ENCODE measurements at places on chromosomes 5 and 9.

DNA sequence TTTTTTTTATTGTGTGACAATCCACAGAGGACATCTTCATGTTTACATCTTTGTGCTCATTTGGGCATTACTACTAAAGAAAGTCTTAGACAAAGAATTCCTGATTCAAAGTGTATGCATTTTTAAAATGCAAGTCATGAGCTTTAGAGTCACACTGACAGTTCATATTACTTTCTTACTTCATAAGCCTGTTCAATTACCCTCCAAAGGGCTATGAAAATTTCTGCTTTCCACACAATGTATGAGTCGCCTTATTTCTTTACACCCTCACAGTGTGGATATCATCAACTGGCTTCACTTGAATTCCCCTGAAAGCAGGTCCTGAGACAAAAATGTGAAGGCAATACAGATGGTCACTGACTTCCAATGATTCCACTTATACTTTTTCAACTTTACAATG is 280.4 kb upstream of the PTGER4 start:
- no peak for DNase-seq

GRCh38 chr5:149481485-149481884 is 69.8 kb downstream of the CSNK1A1 start:
- no peak for DNase-seq

DNA sequence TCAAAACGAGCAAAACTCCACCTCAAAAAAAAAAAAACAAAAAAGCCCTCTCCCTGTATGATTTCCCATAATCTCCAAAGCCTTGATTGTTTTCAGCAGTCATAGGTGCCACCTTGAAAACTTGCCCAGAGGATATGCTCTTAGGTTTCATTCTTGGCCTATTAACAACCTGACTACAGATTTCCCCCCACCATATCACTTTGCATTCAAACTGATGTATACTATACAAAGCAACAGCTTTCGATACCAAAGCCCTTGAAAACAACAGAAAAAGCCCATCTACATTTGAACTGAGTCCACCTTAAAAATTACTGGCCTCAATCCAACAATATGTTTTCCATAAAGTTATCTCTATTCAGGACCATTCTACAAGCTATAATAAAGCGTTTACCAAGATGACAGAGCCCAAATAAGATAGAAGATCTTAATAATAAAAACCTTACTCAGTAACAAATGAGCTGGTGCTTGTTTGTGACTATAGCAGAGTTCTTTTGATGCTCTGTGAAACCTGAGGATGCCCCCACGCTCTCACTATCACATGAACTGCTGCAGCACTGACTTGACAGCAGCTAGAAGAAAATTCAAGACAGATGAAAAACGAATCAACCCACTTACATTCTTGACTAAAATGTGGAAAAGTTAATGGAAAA is 44.4 kb downstream of the FNBP1 start:
- DNase-seq, result no peak

- no peak for DNase-seq
These were observed 93.7 kb downstream of the JAKMIP2 start for GRCh38 chr5:147688656-147689356.

DNA sequence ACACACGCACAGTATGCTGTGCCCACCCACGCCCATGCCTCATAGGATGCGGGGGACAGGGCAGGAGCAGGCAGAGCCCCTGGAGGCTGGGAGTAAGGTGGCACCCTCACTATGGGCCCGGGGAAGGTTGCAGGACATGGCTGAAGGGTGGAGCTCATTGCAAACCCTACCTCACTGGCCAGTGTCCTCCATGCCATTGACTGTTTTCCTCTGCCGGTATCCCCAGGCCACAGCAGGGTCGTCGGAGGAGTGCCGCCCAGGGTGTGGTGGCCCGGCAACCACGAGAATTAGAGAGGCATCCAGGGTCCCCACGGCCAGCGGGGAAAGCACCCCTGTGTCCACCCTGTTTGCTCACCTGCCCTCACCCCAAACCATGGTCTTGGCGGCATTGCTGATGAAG is 59.7 kb upstream of the FCN2 start:
- no peak for DNase-seq

GRCh38 chr9:118108971-118109370 is 404.8 kb downstream of the TLR4 start:
- DNase-seq, result no peak

- no peak for DNase-seq
These were observed 15.7 kb upstream of the FNIP1 start for GRCh38 chr5:131812371-131813160.

GRCh38 chr5:39373791-39374190 is 9.5 kb upstream of the C9 start:
- no peak for DNase-seq

DNA sequence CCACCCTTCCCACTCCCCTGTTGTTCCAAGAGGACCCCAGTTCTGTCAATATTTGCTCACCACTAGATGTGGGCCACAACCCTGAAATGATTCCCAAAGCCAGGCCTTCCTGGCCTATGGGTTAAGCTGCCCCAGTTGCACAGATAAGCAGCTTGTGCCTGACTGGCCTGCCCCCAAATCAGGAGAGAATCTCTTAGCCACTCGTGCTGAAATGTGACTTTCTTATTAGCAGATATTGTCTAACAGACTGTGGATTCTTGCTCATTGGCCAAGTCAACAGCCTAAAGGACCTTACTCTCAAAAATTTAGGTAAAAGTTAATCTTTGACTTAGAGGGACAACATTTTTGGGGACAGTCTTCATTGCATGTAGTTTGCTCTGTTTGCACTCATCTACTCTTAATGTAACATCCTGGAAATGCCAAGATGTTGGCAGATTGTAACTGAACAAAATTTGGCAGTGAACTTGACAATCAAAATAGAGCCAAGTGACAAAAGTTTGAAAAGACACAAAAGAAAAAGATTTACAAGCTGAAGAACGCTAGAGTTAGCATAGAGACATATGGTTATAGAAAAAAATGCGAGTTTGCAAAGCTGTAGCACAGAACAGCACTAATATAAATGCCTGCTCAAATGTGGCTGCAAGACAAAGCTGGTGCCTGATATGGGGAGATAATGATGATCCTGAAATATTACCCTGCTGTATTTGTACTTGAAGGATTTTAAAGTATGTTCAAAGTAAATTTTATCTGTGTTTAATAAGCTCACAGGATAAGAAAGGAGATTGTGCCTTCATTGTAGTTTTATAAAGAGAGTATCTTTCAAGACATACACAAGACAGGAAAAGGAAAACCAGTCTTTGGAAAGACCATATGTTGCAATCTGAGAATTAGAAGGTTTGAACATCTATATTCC is 29.0 kb upstream of the FSD1L start:
- no peak for DNase-seq

DNA sequence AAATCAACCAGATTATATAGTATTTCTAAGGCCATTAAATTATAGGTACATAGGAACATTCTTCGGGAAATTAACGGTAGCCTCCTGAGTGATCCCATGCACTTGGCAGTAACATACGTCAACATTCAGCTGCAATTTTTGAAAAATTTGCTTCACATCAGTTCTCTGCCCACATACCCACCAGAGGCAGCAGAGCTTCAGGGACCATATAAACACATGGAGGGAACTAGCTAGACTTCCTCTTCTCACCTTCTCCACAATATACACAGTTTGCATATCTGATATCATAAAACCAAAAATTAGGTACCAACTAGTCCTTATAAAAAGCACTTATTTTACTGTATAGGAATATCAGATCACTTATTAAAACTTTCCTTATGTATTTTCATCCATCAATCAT is 4.8 kb downstream of the PSIP1 start:
- DNase-seq, result no peak

DNA sequence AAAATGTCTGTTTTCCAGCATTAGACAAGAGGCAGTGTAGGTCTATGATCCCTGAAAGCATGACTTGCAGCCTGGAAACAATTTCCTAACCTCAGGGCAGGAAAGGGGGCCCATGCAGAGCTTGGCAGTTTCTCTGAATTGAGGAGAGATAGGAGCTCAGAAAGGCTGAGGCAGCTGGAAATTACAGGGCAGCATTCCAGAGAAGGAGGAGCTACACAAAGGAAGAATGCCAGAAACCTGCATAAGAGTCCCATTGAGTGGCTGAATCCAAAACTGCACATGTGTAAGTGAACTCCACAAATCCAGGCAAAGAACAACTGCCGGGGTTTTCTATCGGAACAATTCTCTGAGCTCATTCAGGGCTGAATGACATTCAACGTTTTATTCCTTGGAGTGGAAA is 346.8 kb downstream of the PIK3R1 start:
- no peak for DNase-seq

DNA sequence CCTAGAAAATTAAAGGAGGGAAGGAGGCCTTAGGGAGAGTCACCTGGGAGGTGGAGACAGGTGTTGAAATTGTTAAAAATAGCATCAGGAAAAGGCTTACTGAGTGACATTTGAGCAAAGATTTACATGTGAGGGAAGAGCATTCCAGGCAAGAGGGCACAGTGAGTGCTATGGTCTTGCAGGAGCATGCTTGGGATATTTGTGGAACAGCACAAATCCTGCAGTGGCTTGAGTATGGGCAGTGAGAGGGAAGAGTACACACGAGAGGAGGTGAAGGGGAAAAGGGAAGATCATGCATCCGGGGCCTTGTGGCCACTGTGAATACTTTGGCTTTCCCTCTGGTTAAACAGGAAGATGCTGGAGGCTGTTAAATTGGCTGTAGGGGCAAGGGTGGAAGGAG is 36.6 kb downstream of the ACER2 start:
- no peak for DNase-seq
